ENCODE measurements at places on chromosomes 12 and 14.

DNA sequence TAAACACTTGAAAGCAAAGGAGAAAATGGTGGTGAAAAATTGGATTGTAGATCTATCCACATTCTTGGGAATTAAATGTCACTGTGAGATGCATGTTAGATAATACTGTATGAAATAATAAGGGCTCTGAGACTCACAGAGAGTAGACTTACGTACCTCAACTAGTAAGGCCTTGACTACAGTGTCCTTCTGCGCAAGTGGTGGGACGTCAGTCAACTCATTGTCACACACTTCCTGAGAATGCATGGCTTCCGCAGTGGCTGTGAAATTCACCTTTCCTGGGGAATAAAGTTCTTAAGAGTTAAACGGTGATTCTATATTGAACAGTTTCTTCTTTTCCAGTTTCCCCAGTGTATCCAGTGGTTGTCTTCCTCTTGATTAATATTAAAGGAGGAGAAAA, 32.6 kb upstream of the PZP start:
- DNase-seq: no peak

- no peak for DNase-seq
These were observed 43.3 kb upstream of the PTPRO start for GRCh38 chr12:15278816-15279658.

DNA sequence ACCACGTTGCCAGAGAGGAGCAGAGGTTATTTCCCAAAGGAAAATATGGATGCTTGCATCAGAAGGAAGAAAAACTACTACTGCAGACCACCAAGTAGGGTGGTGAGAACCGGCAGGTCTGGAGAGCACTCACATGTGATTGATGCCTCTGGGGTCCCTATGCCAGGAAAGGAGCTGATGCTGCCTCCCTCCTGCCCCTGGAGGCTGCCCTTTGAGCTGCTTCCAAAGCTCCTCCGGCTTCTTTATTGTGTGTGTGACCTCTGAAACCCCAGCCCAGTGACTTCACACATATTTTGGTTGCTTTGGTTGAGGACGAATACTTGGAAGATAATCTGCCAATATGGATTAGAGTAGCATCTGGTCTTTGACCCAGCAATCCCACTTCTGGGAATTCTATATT, 133.4 kb downstream of the AACS start:
- DNase-seq: no peak

GRCh38 chr12:47088021-47088944, 8.5 kb upstream of the AMIGO2 start:
- no peak for DNase-seq

DNA sequence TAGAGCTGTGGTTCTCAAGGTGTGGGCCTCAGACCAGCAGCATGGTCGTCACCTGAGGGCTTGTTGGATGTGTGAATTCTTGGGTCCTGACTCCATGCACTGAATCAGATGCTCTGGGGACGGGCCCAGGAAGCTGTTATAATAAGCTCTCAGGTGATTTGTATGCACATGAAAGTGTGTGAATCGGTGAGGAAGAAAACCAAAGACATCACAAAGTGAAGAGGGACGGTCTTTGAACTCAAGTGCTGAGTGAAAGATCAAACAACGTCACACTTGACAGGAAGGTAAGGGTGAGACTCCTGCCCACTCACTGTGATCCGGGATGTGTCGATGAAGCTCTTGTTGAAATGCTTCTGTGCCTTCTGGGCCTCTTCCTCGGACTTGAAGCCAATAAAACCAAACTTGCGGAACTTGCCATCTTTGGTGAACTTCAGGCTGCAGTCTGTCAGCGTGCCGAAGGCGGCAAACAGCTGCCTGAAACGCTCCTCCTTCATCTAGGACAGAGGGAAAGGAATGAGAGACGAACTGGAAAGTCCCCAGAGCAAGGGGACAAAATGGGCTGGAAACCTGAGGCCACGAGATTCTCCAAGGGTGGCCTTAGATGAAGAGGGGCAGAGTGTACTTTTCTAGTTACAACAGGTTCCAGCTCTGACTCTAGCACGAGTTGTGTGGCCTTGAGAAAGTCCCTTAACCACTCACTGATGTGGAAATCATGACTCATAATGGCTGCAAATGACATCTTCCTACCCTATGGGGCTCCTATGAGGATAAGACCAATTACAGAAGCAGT, 4.0 kb downstream of the RBM19 start:
- DNase-seq: no peak

GRCh38 chr14:39113685-39114072, 444 bp upstream of the GEMIN2 start:
- no peak for DNase-seq

GRCh38 chr14:58439476-58439875, 12.0 kb downstream of the KIAA0586 start:
- DNase-seq: no peak

DNA sequence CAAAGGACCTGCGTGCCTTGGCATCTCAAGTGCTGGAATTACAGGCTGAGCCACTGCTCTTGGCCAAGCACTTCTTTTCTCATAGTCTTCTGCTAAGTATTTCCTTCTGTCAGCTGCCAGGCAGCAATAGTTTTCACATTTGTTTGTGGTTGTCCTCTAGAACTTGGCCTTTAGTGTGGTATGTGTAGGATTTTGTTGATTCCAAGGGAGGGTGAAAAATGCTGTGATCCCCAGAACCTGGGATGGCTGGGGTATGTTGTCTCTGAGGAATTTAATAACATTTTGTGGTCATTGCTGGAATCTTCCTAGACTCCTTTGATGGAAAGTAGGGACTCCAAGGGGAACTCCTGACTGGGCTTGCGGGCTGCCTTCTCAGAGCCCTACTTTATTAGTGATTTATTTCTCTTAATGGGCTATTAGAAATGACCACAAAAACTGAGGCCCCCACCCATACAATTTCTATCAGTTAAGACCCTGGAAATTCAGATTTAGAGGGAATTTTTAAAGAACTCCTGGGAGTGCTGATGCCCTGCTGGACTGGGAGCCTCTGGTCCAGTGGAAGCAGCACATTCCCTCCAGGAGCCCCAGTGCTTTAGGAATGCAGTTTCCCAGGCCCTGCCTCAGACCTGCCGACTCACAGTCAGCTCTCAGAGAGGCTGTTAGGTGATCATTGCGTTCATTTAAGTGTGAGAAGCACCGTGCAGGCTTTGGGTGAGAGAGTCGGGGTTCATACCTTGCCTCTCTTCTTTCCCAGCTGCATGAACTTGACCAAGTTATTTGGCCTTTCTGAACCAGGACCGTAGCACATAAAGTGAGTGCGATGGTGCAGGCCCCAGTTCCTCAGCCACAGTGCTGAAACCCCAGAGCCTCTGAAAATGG, 22.7 kb downstream of the TRAF3 start:
- DNase-seq: no peak
